ENCODE measurements at places on chromosomes 13 and 19. TPM values are rescaled to one million over a fixed set of nuclear protein-coding genes. Genes with fewer than 3 reads are reported as not detected.

ACER1 gene
- not detected for total RNA-seq

DNA sequence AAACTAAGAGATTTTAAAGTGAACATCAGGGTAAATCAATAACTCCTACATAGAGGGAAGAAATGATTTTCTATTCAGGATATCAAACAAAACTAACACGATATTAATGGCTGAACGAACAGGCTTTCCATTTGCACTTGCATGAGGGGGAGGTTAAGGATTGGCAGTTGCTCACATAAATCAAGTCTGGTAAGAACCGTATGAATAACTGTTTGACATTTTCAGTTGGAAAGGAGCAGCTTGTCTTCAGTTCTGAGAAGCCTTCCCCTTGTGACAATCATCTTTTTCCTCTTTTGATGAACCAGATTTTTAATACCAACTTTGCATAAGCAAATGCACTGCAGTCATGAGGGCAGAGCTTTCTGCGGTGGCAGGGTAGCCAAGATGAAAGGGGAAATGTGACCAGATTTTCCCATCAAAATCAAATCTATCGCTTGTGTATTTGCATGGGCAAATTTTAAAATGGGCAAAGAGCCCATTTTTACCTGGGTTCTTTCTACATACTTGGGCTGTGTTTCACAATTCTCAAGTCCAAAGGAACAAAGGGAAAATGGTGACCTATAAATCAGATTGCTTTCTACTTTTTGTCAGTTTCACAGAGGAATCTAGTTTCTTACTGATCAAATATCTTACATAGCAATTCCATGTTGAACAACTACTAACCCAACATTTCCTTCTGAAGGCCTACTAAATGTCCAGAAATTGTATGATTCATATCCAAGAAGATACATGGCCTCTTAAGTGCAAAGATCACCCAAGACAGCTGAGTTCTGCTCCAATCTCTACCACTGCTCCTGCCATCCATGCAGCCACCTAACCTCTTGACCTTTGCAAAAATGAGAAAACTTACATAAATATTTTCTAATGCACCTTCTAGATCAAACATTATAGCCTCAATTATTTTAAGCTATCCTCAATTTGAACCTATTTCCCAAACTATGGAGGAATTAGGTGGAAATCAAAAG, 249.6 kb downstream of the OXGR1 start:
- DNase-seq = no peak

ZSCAN4 gene
- not detected for total RNA-seq

SLITRK6 gene
- not detected for total RNA-seq

DNA sequence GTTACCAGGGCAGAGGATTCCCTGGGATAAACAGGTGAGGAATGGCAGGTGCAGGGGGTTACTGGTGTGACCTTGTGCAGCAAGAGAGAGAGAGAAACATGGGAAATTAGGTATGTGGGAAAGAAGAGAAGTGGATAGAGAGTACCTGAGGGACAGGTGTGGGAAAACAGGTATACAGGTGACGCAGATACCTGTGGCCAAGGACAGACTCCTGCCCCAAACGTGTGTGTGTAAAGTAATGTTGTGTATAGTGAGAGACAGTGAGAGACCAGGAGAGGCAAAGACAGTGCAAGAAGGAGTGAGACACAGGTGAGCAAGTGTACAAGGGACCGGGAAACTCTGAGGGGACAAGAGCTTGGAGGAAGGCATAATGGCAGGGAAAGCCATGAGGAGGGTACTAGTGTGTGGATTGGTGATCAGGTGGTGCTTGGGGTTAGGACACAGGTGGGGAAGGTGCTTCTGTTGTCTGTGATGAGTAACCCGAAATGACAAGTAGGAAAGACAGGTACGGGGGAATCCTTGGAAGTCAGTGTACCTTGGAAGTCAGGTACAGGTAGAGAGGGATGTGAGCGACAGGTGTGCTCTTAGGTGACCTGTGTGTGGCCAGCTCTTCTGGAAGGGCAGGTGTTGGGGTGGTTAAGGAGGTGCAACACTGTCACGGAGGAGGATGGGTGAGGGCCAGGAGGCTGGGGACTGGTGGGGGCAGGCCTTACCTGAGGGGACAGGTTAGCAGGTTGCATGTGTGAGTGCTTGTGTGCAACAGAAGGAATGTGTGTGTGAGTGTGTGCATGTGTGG, 2.8 kb downstream of the ERFL start:
- no peak for DNase-seq

- DNase-seq = no peak
Observed at GRCh38 chr13:101988140-101988539, 413.7 kb downstream of the FGF14 start.

- DNase-seq = no peak
Observed at GRCh38 chr13:46288570-46289259, 77.0 kb downstream of the LRRC63 start.
